Thyroid gland (tissue), 4 donors: ENCODE measurements at places on chromosomes 6 and 20.

- no peak for DNase-seq
Measured at GRCh38 chr6:124743420-124743819, 218.8 kb upstream of the RNF217 start.

GRCh38 chr20:50144362-50144761, 9.2 kb downstream of the PEDS1 start:
- DNase-seq: no peak

GRCh38 chr6:38678178-38678760, 24.7 kb downstream of the GLO1 start:
- no peak for DNase-seq

DNA sequence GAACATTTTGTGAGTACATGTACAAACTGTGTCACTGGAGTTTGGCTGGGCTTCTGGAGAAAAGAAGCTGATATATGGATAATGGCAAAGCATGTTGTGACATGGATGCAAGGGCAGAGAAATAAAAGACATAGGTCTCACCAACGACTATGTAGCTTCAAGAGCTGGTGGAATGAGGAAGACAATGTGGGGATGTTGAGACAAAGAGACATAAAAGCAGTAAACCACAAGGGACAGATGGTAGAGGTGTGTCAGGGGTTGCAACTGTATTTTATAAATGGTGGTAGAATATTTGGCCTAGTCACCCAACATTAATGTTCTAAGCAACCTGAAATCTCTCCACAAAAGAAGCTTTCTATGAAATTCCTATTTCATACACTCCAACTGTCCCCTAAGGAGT, 199.0 kb downstream of the KCNQ5 start:
- no peak for DNase-seq

GRCh38 chr6:24458941-24459340, 30.4 kb downstream of the GPLD1 start:
- no peak for DNase-seq

- DNase-seq: no peak
Measured at GRCh38 chr6:12509060-12509459, 207.5 kb upstream of the PHACTR1 start.

DNA sequence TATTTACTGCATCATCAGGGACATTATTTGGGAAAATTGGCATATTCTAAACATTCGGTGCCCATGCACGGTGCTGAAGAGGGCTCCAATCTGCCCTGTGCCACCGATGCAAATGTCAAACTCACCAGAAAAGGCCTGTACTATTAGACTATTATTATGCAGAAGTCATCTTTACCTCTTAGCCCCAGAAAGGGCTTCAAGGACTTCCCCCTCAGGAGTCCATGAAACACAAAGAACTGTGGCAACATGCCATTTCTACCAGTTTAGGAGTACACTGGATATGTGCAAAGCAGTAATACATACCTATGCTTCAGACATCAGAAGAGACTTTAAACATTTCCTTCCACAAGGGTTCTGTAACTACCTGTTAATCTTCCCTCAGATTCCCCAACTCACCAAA, 8.6 kb downstream of the DIDO1 start:
- no peak for DNase-seq

DNA sequence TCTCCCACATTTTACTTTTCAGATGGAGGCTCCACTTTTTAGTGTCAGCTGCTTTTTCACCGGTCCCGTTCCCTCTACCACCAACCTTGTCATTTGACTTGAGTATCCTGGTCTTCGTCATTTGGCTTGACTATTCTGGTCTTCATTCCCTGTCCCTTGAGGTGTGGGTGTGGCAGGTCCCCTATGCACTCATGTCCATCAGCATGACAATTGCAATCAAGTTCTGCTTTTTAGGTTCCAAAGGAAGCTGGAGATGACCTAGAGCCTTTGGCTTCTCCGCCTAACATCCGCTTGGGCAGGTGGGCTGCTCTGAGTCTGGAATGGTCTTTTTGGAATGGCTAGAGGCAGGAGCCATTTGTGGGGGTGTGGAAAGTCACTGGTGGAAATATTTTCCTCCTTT, 99.8 kb upstream of the MLN start:
- no peak for DNase-seq

DNA sequence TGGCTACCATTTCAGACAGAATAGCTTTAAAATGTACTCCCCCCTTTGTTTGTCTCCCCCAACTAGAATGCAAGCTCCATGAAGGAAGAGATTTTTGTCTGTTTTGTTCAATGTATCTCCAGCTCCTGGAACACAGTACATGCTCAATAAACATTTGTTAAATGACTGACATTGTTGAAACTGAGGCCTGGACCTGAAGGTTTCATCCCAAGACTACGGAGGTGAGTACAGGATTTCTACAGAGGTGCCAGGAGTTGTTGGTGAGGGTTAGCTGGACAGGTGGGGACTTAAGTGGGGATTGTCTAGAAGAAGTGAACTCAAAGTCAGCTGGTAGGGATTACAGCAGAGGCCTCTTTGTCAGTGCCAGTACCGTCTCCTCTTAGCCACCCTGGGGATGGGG, 19.4 kb downstream of the VEGFA start:
- no peak for DNase-seq

DNA sequence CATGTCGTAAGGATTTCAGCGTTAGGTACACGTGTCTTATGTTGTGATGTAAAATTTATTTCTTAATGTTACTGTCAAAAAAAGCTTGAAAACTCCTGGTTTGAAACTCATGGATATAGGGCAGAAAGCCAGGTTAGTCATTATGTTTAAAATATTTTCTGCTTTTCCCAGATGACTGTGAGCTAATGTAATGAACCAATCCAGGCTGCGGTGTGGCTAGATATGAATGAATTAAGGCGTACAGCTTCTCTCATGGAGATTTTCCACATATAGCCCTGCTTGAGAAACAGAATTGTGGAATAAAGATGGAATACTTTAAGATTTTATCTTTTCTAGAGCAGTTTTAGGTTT, 80.3 kb upstream of the STMND1 start:
- no peak for DNase-seq

DNA sequence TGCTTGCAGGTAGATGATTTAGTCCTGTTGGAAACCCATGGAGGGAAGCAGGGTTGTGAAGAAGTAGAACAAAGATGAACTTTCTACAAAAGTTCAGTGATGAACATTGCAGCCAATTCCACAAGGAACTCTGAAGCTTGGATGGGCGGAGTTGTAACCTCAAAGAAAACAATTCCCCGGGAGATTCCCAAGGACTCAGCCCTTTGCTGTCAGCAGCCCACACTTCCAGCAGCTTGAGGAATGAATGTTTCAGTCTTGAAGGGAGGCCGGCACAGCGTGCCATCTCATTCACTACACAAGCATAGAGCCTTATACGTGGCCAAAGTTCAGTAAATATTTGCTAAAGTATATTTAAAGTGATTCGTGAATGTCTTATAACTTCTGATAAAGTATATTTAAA, 269.4 kb downstream of the NKAIN2 start:
- no peak for DNase-seq

- no peak for DNase-seq
Measured at GRCh38 chr6:68726337-68726736, 91.3 kb downstream of the ADGRB3 start.

DNA sequence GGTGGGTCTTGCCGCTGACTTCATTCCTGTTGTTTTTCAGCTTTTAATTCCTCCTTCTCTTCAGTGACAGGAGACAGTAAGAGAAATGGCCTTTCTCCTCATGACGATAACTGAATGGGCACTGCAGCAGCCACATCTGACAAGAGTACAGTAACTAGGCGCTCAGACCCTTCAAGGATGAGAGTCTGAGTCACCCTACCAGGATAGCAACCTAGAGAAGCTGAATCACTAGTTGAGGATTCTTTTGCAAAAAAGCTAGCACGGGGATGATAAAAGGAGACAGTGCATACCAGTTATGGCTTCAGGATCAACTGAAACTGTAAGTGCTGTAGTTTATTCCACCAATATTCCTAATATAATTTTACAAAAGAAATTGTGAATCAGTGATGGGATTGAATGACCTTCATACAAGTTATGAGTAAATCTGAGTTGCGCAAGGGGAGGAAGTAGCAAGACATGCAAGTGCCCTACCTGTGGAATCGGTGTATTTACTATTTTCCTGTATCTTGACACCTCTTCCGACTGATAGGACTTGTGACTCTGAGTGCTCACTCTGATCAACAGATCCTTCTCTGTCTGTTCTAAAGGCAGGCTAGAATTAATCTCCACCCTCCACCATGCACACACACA, 161.8 kb upstream of the GRIK2 start:
- DNase-seq: no peak

DNA sequence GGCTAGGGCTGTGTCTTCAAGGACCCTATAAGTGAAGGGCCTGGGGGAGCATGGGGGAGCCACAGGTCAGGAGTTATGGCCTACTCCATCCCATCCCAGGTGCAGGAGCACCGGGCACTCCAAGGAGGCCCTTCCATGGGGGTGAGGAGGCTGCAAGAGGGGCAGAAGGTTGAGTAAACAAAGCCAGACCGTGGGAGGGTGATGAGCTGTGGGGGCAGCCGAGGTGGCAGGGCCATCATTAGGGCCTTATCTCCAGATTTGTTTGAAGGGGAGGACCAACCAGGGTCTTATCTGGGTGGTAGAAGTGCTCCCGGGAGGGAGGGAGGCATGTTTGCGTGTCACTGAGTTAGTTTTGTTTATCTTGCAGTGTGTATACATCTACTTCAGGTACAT, 2.1 kb upstream of the FAM83C start:
- no peak for DNase-seq

DNA sequence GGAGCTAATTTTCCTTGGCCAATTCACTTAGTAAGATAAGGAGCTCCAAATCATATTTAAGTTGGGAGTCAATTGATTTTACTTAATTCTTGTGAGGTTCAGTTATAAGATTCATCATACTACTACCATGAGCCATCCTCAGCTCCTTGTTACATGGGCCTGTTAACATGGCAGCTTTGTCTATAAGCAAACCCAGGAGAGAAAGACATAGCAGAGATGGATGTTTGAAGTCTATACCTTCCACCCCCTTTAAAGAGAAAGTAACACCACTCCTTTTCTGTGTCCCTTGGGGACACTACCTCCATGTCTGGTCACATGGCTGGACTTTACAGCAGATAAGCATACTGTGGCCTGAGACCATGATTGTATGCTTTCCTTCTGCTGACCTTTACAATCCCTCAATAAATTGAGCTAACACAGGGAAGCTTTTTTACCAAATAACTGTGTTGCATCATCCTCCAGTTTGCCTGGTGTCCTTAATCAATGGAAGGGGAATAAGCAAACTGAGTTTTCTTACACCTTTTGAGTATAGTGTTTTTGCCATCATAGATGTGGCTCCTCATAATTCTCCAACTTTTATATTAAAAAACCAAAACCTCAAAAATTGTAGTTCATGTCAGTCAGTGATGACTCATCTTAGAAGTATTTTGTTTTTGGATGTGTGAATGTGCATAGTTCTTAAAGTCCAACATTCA, 9.8 kb upstream of the ZNFX1 start:
- DNase-seq: no peak

DNA sequence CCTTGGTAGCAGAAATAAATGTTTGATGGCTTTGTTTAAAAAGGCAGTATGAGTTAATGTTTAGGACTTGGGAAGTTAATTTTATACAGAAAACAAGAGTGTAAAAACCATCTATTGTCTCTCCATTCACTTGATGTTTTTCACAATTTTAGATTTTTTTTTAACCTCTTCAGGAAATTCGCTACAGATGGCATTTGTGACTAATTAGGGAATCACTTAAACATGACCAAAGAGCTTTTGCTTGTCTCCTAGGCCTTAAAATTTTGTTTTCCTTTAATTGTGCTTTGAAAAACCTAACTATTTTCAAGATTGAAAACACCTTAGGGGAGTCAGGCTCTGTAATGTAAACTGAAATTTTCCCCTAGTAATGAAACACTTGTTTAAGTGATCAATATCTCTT, 17.3 kb downstream of the TULP4 start:
- no peak for DNase-seq

- DNase-seq: no peak
Measured at GRCh38 chr6:29938746-29939508, 3.4 kb upstream of the HLA-A start.

GRCh38 chr6:151721146-151721545, 86.3 kb upstream of the ESR1 start:
- DNase-seq: no peak

- DNase-seq: no peak
Measured at GRCh38 chr6:27605401-27606342, 132.8 kb upstream of the ZNF184 start.

DNA sequence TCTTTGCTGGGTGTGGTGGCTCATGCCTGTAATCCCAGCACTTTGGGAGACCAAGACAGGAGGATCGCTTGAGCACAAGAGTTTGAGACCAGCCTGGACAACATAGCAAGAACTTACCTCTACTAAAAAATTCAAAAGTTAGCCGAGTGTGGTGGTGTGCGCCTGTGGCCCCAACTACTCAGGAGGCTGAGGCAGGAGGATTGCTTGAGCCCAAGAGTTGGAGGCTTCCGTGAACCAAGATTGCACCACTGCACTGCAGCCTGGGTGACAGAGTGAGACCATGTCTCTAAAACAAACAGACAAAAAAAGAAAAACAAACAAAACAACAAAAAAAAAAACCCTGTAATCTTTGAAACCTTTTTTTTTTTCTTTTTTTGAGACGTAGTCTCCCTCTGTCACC, 67.5 kb downstream of the CAP2 start:
- no peak for DNase-seq

DNA sequence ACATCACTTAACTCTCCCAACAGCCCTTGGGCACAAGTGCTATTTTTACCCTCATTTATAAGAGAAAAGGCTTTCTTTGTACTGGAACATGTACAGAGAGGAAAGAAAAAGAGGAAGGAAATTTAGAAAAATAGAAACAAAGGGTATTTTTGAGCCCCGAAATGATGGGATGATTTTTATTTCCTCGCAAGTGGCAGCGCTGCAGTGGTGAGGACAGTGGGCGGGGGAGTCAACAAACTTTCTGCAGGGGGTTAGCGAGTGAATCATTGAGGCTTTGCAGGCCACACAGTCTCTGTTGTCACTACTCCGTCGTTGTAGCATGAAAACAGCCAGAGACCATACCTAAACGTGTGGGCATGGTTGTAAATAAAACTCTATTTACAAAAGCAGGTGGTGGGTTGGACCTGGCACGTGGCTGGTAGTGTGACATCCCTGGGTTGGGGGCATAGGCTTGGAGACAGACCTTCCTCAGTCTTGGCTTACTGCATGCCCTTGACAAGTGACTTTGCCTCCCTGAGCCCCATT, 25.5 kb upstream of the OCSTAMP start:
- DNase-seq: no peak

GRCh38 chr20:36573798-36574365, 485 bp downstream of the TGIF2 start:
- peak; percentile 41 for DNase-seq

GRCh38 chr20:38243709-38244020, 16.9 kb downstream of the KIAA1755 start:
- DNase-seq: no peak

- DNase-seq: no peak
Measured at GRCh38 chr6:95576218-95576997, 927 bp upstream of the MANEA start.

GRCh38 chr6:14505401-14505800, 387.8 kb downstream of the CD83 start:
- DNase-seq: no peak

DNA sequence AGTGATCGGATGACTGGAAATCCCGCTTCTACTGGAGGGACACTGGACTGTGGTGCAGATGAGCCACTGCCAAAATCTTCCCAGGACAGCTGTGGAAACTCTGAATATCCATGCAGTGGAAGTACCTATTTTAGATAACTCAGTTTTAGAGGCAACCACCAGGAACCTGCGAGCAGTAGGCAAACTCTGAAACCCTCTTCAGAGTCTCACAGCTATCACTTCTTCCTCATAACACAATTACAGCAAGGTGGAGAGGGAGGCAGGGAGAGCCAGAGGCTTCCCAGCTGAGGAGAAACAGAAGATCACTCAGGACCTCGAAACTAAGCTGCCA, 322.8 kb upstream of the NT5E start:
- DNase-seq: no peak

- no peak for DNase-seq
Measured at GRCh38 chr20:58142843-58143185, 85.6 kb downstream of the ANKRD60 start.
